ENCODE measurements at places on chromosomes 5 and 9. TPM values are rescaled to one million over a fixed set of nuclear protein-coding genes. Genes with fewer than 3 reads are reported as not detected.
A peak's percentile ranks its signal among the peaks of the same experiment; 100 is the strongest.

MYO10 gene
- total RNA-seq = 93.4 TPM

TMEM215 gene
- 0.57 TPM for total RNA-seq

DNA sequence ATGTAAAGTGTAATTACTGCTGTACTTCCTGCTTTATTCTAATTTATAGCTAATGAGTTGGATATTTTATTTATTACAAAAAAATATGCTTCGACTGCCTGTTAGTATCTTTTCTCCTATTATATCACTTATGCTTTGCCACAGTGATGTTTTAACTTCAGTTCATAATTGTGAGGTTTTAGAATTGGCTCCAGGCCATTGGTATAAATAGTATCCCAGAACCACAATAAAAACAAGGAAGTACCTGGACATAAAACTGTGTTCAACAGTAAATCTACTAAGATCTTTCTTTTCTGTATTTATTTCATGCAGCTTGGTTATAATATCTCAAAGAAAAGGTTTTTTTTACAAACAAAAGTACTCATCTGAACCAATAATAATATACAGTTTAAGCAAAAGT, 354.3 kb upstream of the CDH9 start:
- no peak overlapping the region for H3K4me3 ChIP-seq
- no peak for DNase-seq

AQP3 gene
- 1.1 TPM for total RNA-seq

DNA sequence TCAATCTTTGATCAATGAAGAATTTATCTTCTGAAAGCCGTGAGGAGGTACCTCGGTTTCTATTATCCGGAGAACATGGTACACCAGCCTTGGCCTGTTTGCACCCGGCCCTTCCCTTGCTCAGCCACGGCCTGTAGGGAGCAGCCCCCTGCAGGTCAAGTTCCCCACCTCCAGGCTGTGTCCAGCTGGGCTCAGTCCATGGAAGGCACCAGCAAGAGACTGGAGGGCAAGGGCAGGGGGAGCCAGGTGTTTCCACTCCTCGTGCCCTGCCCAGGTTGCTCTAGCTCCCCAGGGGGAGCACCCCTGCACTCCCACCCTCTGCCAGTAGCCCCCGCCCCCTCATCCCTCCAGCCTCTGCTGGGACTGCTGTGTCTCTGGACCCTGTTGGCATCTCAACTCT, 87.3 kb upstream of the ADAMTS2 start:
- no peaks in the 10 kb centered on the region for H3K27me3 ChIP-seq
- H3K36me3 ChIP-seq = no peaks in the 10 kb centered on the region
- H3K27ac ChIP-seq = no peak overlapping the region
- DNase-seq = no peak
- H3K4me3 ChIP-seq = no peak overlapping the region

DNA sequence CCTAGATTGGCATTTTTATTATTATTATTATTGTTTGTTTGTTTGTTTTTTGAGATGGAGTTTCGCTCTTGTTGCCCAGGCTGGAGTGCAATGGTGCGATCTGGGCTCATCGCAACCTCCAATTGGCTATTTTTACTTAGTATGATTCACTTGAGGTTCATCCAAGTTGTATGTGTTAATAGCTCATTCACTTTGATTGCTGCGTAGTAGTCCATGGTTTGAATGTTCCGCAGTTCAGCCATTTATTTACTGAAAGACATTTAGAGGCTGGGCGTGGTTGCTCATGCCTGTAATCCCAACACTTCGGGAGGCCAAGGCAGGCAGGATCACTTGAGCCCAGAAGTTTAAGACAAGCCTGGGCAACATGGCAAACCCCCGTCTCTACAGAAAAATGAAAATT, 22.6 kb upstream of the MELK start:
- no peaks in the 10 kb centered on the region for H3K36me3 ChIP-seq
- H3K27me3 ChIP-seq = peaks cover 2% of the 10 kb centered on the region
- H3K4me1 ChIP-seq = no peaks in the 10 kb centered on the region

DNA sequence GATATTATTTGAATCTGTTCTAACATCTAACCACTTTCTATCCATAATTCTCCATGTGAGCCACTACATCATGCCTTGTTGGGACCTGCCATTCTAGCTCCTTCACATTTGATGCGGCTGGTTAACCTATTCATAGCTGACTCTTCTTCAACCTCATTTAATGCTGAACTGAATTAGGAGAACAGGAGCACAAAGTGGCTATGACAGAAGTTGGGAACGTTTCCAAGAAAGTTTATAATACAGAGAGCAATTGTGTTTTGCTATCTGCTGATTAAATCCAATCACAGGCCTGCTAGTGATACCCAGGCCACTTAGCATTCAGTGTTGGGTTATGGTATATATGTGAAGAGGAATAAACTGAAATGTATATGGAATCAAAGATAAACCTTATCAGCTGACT, 440.3 kb downstream of the PTPRD start:
- H3K27ac ChIP-seq = no peak overlapping the region
- DNase-seq = no peak
- H3K36me3 ChIP-seq = no peaks in the 10 kb centered on the region
- no peaks in the 10 kb centered on the region for H3K4me1 ChIP-seq
- H3K27me3 ChIP-seq = no peaks in the 10 kb centered on the region

PDGFRB gene
- 15.3 TPM for total RNA-seq

HMMR gene
- 44.4 TPM for total RNA-seq

DNA sequence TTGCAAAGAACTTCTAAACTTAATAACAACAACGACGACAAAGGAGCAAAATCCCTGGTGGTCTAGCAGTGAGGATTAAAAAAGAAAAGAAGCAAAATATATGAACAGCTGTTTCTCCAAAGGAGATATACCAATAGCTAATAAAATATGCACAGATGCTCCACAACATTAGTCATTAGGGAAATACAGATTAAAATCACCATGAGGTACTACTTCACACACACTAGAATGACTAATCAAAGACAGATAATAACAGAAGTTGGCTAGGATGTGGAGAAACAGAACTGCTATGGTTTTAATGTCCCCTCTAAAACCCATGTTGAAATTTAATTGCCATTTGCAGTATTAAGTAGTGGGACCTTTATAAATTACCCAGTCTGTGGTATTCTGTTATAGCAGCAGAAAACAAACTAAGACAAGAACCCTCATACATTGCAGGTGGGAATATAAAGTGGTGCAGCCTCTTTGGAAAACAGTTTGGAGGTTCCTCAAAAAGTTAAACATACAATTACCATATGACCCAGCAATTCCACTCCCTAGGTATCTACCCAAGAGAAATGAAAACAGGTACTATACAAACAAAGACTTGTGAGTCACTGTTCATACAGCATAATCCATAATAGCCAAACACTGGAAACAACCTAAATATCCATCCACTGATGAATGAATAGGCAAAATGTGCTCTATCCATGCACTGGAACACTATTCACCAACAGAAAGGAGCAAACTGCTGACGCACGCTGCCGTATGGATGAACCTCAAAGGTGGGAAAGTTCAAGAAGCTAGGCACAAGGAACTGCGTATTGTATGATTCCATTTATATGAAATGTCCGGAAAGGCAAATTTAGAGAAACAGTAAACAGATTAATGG, 11.4 kb upstream of the DUSP1 start:
- no peak overlapping the region for H3K4me3 ChIP-seq
- H3K36me3 ChIP-seq = no peaks in the 10 kb centered on the region
- no peak for DNase-seq

DNA sequence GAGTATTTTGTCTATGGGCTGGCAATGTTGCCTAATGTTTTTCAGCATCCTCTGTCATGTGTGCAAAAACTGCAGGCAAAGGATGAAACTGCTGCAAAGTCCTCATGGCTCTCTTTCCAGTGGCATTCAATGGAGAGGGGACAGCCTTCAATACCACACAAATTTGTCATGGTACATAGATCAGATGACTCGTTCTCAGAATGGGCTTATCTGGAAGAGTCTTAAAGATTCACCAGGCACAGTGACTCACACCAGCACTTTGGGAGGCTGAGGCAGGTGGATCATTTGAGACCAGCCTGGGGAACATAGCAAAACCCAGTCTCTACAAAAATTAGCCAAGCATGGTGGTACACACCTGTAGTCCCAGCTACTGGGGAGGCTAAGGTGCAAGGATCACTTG, 5.3 kb downstream of the CDKN2AIPNL start:
- peaks cover 4% of the 10 kb centered on the region for H3K36me3 ChIP-seq
- H3K4me1 ChIP-seq = peaks cover 22% of the 10 kb centered on the region
- no peak overlapping the region for H3K27ac ChIP-seq
- no peak overlapping the region for H3K4me3 ChIP-seq

GPR151 gene
- not detected for total RNA-seq

GRCh38 chr5:93604644-93605515, 21.9 kb downstream of the NR2F1 start:
- peak overlapping the region; percentile 90 for H3K4me3 ChIP-seq
- DNase-seq = no peak
- peaks cover 62% of the 10 kb centered on the region for H3K4me1 ChIP-seq
- H3K27me3 ChIP-seq = peaks cover 68% of the 10 kb centered on the region

GRCh38 chr9:21995666-21996398, 1.2 kb downstream of the CDKN2B-AS1 start:
- H3K4me3 ChIP-seq = peak overlapping the region; percentile 86
- H3K4me1 ChIP-seq = peaks cover 13% of the 10 kb centered on the region
- no peaks in the 10 kb centered on the region for H3K36me3 ChIP-seq

GRCh38 chr5:43729846-43730478, 127.0 kb downstream of the NNT start:
- no peaks in the 10 kb centered on the region for H3K4me1 ChIP-seq
- H3K27ac ChIP-seq = no peak overlapping the region
- H3K4me3 ChIP-seq = no peak overlapping the region
- no peaks in the 10 kb centered on the region for H3K36me3 ChIP-seq
- H3K27me3 ChIP-seq = peaks cover 8% of the 10 kb centered on the region
- no peak for DNase-seq

GRCh38 chr9:133708246-133709014, 29.7 kb downstream of the SARDH start:
- H3K36me3 ChIP-seq = no peaks in the 10 kb centered on the region
- H3K4me1 ChIP-seq = no peaks in the 10 kb centered on the region
- DNase-seq = no peak
- no peaks in the 10 kb centered on the region for H3K27me3 ChIP-seq

- H3K4me1 ChIP-seq = no peaks in the 10 kb centered on the region
- no peak overlapping the region for H3K4me3 ChIP-seq
- peaks cover 2% of the 10 kb centered on the region for H3K36me3 ChIP-seq
- no peak overlapping the region for H3K27ac ChIP-seq
- DNase-seq = no peak
These were observed 518.9 kb downstream of the PRELID2 start for GRCh38 chr5:145316282-145316681.

GRCh38 chr9:89845862-89846261, 241.1 kb downstream of the GADD45G start:
- no peaks in the 10 kb centered on the region for H3K36me3 ChIP-seq
- peaks cover 9% of the 10 kb centered on the region for H3K4me1 ChIP-seq
- H3K27ac ChIP-seq = no peak overlapping the region
- no peak for DNase-seq
- no peak overlapping the region for H3K4me3 ChIP-seq

SLC46A2 gene
- total RNA-seq = not detected

GRCh38 chr5:45113726-45114125, 305.0 kb downstream of the MRPS30 start:
- H3K27me3 ChIP-seq = no peaks in the 10 kb centered on the region
- no peaks in the 10 kb centered on the region for H3K36me3 ChIP-seq
- H3K4me3 ChIP-seq = no peak overlapping the region
- no peak overlapping the region for H3K27ac ChIP-seq
- DNase-seq = no peak
- peaks cover 4% of the 10 kb centered on the region for H3K4me1 ChIP-seq

DNA sequence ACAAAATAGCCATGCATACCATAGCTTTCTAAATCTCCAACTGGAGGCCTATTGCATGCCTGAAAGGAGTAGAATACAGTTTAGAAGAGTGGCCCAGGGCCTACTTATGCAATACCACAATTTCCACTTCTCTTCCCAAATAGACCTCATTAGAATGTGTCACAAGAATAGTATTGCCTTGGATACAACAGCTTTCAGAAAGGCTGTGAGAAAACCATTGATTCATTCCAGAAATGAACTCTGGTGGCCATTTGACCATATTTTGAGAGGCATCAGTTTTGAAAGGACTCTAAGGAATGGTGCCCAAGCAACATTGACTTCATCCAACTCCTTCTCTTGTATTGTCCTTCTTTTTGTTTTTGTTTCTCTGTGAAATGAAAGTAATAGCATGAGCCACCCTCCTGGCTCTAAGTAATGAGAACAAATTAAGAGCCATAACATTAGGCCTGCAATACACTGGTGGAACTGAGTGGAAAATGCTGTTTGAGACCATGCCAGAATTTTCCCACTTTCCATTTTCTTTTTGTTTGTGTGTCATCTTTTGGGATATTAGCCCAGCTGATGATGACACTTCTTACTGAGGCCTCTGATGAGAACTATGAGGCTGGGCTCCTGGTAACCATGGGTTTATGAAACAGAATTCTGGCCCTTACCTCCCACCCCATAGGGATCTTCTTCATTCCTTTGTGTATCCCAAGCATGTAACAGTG, 90.2 kb downstream of the TMEM174 start:
- DNase-seq = no peak
- peaks cover 20% of the 10 kb centered on the region for H3K4me1 ChIP-seq
- H3K27ac ChIP-seq = no peak overlapping the region
- H3K27me3 ChIP-seq = peaks cover 58% of the 10 kb centered on the region

DNA sequence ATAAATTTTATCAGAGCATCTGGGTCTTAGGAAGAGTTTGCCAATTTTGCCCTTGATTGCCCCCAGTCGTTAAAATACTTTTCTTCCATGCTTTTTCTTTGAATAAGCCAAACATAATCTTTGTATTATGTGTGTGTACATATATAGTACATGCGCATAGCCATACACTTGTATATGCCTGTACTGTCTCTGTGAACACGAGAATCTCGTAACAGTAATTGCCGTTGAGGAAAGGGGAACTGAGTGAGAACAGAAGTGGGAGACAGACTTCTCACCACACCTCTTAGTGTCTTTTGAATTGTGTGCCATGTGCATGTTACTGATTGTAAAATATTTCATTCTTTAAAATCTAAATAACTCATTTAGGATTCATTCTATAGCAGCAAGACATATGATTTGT, 79.6 kb upstream of the GRHPR start:
- no peaks in the 10 kb centered on the region for H3K36me3 ChIP-seq
- peaks cover 7% of the 10 kb centered on the region for H3K4me1 ChIP-seq
- DNase-seq = no peak
- no peaks in the 10 kb centered on the region for H3K27me3 ChIP-seq

SLC6A18 gene
- not detected for total RNA-seq

DNA sequence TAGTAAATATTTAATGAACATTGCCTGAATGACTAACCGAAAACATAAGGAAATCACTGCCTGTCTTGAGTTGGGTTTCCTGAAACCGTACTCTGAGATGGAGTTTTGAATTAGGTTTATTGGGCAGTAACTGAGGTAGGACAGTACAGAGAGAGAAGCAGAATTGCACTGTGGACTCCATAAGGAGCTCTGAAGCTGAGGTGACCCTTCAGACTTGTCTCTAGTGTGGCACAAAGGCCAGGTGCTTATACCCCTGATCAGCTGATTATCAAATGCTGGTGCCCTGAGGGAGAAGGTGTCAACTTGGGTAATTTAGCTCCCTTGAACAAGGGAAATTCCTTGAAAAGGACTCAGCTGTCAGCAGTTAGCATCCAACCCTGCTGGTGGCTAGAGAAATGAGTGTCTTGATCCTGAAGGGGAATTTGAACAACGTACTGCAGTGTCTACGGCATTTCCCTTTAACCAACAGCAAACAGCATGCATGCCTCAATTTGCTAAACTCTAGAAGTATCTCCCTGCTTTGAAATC, 135.0 kb upstream of the SMARCA2 start:
- no peak overlapping the region for H3K27ac ChIP-seq
- no peaks in the 10 kb centered on the region for H3K36me3 ChIP-seq
- no peaks in the 10 kb centered on the region for H3K4me1 ChIP-seq
- H3K4me3 ChIP-seq = no peak overlapping the region

Measured in neural crest cell (in vitro differentiated cells).